GM18507 (cell line): ENCODE measurements at places on chromosomes 12 and 14.

GRCh38 chr14:86541972-86542371 lies 1012.0 kb downstream of the FLRT2 start:
- no peak for DNase-seq

- DNase-seq: no peak
These were observed 100.2 kb downstream of the STAB2 start for GRCh38 chr12:103687253-103687652.

DNA sequence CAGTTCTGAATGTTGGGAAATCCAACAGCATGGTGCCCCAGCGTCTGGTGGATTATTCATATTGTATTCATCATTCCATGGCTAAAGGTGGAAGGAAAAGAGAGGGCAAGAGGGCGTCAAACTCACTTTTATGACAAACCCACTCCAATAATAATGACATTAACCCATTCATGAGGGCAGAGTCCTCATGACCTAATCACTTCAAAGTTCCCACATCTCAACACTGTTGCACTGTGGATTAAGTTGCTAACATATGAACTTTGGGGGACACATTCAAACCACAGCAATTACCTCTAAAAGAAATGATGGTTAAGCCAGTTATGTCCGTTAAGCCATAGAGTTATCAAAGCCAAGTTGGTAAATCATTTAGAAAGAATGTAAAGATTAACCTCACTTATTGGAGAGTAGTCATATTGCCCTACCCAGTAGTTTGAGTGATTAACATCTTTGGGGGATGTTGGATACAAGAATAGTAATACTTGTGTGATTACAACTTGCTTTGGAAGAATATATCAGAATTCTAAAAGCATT lies 212.4 kb upstream of the FLRT2 start:
- DNase-seq: no peak

- DNase-seq: no peak
These were observed 49.3 kb downstream of the NDUFA12 start for GRCh38 chr12:94954029-94954685.

DNA sequence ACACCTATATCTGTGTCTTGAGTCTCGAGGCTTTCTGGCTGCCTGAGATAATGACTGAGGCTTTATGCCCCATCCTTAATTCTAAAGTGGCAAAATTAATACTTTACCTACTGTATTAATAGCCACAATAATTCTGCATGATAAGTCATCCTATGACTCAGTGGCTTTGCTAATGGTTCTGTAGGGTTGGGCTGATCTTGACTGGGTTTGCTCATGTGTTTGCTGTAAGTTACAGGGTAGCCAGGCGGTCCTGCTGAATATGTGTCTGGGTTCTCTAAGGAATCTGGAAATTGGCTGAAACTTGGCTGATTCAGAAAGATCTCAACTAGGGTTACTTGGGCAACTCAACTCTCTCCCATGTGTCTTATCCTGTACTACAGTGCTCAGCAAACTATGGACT lies 21.7 kb downstream of the MGST1 start:
- DNase-seq: no peak

DNA sequence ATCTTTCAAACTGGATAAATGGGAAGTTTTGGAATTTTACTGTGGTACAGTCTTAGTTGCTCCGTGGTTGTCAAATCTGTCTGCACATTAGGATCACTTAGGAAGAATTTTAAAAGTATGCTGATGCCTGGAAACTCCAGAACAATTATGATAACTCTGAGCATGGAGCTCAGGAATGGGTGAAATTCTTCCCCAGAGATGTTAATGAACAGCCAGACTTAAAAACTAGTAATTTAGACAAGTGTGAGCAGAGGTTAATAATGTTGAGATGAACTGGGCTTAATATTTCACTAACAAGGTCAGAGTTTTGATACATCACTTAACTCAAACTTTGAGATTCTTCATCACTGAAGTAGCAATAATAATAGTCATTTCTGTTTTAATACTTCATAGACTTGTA lies 94.5 kb downstream of the NTS start:
- DNase-seq: no peak
